Stimulated activated CD4-positive, alpha-beta T cell treated with anti-CD3 and anti-CD28 coated beads, Interleukin-1b, Interleukin-23, amount 100 ng/mL, for 1 hour (primary cell): ENCODE measurements at places on chromosomes 11 and 22.
A peak's percentile ranks its signal among the peaks of the same experiment; 100 is the strongest.

GRCh38 chr22:38901111-38901641 is 29.2 kb upstream of the CBX6 start:
- DNase-seq: no peak

DNA sequence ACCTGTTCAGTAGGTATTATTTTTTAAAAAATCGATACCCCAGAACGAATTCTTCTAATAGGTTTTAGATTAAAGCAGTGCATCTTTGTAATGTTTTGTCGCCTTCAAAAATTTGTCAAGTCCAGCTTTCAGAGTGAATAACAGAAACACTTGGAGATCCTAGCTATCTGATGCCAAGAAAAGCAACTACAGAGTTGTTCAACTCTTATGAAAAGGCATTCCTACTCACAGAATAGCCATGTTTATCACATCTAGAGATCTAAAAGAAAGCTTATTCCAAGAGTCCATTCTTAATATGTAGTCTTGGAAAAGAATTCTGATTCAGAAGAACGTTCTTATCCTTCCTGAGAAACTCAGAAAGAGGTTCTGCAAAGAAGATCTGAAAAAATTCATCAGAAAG is 268.5 kb downstream of the TTC28 start:
- no peak for DNase-seq

- no peak for DNase-seq
Measured at GRCh38 chr11:133552938-133553337, 20.6 kb upstream of the OPCML start.

DNA sequence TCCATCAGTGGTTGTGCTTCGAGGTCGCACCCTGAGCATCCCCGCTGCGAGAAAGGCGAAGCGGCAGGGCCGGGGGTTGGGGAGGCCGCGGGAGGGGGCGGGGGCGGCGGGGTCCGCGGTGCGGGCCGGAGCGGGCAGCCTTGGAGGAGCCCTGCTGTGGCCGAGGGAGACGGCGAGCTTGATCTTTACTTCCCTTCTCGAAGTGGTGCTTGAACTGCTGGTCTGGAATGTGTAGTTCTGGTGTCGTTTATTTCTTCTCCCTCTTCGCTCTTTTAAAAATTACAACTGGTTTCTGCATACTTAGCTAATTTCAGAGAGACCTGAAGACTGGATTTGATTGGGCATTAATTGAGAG is 1.1 kb downstream of the APLP2 start:
- no peak for DNase-seq

- DNase-seq: no peak
Measured at GRCh38 chr11:63920939-63921417, 4.0 kb upstream of the RCOR2 start.

GRCh38 chr11:116840224-116840745 is 2.9 kb upstream of the APOA1 start:
- no peak for DNase-seq

DNA sequence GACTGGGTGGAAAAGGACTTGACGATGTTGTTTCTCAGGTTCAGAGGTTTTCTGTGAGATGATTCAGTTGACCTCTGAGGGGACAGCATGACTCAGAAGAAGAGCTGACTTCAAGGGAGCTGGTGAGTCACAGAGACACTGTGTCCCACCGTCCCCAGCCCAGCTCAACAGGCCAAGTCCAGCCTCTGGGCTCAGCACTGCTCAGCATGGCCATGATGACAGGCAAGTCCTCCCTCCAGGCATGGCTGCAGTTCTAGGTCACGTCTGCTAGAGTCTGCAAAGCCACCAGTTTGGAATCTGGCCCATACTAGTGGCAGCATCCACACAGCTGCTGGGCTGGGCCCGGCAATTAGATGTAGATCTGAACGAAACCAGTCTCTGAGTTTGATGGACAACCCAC is 12.9 kb downstream of the TRIM29 start:
- DNase-seq: no peak

- DNase-seq: no peak
Measured at GRCh38 chr11:28728666-28729065, 620.5 kb downstream of the METTL15 start.

GRCh38 chr22:37953062-37953436 is 352 bp downstream of the C22orf23 start:
- no peak for DNase-seq

- no peak for DNase-seq
Measured at GRCh38 chr11:12239804-12240371, 129.5 kb downstream of the MICAL2 start.

DNA sequence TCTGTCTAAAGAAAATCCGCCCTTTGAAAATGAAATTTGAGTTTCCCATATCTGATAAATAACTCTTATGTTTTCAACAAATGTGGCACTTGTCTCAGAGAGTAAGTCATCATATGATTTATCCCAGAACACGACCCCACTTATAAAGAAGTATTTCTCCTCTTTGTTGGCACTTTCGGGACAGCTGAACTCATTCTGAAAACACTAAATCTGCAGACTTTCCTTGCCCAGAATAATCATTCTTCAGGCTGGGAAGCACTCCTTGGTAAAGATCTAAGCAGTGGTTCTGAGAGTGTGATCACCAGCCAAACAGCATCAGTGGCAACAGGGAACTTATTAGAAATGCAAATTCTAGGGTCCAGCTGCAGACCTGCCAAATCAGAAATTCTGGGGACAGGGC is 532.2 kb upstream of the API5 start:
- DNase-seq: no peak

DNA sequence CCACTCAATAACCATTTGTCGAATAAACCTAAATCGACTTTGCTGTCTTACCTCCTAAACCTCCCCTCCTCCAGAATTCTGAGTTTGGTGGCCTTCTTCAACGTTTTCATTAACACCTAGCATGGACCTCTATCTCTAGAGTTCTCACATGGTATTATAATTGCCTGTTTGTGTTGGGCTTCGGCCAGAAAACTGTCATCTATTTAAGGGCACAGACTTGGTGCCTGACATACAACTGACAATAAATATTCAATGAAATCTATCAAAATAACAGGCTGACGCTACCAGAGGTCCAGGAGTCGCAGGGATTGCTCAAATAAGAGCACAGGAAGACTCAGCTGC is 687 bp downstream of the ALKBH8 start:
- no peak for DNase-seq

- DNase-seq: no peak
Measured at GRCh38 chr11:64687204-64687603, 35.8 kb downstream of the NRXN2 start.

GRCh38 chr22:49636649-49637048 is 191.0 kb downstream of the BRD1 start:
- no peak for DNase-seq

- no peak for DNase-seq
Measured at GRCh38 chr11:69491071-69492031, 9.9 kb downstream of the LINC01488 start.

DNA sequence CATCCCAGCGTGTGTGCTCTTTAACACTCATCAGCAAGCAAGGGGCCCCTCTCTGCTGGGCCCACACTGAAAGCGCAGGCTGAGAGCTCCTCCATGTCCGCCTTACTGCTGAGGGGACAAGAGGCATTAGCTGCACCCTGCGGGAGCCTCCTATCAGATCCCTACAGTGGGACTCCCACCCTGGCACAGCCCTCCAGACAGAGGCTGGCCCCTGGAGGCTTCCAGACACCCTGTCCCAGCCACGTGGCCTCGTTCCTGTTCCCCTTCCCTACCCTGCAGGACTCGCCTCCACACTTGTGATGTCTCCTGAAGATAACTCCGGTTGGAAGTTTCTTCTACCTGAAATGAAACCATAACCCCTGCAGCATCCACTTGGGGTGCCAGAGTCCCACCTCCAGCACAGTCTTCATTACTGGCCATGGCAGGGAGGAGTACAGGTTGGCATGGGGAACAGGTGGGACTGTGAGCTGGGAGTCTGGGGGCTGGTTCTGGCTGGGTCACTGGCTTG is 5.0 kb upstream of the SH3BP1 start:
- DNase-seq: no peak

DNA sequence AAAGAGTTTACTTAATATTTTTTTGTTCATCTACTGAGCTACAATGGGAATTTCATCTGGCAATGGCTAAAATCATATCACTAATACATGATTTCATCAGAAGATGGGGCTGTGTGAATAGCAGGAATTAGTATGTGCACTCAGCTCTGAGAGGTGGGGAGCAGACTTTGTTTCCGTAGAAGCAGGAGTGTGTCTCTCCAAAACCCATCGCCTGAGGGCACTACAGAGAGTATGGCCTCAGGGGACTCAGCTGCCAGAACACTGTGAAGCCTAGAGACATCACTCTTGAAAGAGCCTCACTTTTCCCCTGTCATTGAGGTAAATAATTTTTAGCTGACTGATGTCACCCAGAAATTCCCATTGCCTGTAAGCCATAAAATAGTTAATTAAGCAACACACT is 261.4 kb upstream of the ISX start:
- DNase-seq: no peak

- no peak for DNase-seq
Measured at GRCh38 chr11:32316232-32316631, 119.1 kb downstream of the WT1 start.

- no peak for DNase-seq
Measured at GRCh38 chr11:47524291-47524874, 28.5 kb downstream of the CELF1 start.

GRCh38 chr11:15288863-15289262 is 174.1 kb downstream of the INSC start:
- no peak for DNase-seq

GRCh38 chr11:135002236-135002635 is 590.2 kb upstream of the B3GAT1 start:
- no peak for DNase-seq

DNA sequence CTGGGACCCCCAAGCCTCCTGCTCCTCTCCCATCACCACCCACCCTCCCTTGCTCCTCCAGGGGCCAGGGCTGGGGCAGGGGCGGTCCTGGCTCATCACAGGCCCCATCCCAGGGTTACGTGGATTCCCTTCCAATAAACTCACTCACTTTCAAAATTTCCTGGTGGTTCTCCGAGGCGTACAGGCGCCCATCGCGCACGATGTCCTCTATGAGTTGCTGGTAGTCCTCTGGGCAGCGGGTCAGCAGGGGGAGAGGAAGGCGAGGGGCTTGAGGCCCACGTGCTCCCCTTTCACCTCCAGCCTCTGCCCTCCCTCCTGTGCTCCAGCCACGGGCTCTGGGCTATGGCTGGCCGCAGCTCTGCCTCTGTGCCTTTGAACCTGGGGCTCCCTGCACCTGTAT is 20.5 kb upstream of the TTLL12 start:
- DNase-seq: no peak

- no peak for DNase-seq
Measured at GRCh38 chr22:26417406-26417805, 11.7 kb upstream of the ASPHD2 start.

DNA sequence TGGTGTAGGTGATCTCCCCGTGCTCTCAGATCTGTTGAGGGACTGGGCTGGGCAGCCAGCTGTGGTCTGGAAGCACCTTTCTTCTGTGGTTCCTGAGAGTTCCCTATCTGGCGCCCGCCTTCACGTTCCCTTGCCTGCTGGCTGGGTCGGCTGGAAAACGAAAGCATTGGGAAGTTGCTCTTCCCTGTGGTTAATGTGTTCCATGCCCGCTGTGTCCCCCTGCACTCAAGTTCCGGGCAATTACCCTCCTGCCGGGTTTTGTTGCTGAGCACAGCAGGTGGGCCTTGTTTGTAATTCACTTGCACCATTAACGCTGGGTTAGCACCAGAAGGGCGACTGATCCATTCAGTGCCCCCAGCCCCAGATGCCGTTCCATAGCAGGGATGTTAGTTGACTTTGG is 134.1 kb downstream of the GRIK4 start:
- DNase-seq: no peak

- no peak for DNase-seq
Measured at GRCh38 chr11:125933030-125933813, 12.6 kb upstream of the VSIG10L2 start.

GRCh38 chr11:34380696-34381095 is 22.9 kb upstream of the ABTB2 start:
- no peak for DNase-seq

DNA sequence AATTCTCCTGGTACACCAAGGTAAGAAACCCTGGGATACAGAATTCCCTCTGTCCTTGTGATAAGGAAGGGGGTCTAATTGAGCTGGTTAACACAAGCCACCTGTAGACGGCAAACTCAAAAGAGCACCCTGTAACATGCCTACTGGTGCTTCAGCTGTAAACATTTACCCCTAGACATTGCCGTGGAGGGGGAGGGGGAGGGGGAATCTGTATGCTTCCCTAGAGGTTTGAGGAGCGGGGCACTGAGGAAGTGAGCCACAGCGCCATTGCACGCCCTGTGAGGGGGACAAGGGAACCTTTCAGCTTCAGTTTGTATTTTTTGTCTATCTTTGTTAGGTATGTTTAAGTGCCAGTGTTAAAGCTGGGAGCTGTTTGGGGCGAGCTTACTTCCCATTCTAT is 99.8 kb downstream of the AASDHPPT start:
- DNase-seq: no peak

- DNase-seq: no peak
Measured at GRCh38 chr11:23585416-23586104, 725.3 kb upstream of the CCDC179 start.

- DNase-seq: no peak
Measured at GRCh38 chr11:27837895-27838563, 137.8 kb upstream of the BDNF start.

DNA sequence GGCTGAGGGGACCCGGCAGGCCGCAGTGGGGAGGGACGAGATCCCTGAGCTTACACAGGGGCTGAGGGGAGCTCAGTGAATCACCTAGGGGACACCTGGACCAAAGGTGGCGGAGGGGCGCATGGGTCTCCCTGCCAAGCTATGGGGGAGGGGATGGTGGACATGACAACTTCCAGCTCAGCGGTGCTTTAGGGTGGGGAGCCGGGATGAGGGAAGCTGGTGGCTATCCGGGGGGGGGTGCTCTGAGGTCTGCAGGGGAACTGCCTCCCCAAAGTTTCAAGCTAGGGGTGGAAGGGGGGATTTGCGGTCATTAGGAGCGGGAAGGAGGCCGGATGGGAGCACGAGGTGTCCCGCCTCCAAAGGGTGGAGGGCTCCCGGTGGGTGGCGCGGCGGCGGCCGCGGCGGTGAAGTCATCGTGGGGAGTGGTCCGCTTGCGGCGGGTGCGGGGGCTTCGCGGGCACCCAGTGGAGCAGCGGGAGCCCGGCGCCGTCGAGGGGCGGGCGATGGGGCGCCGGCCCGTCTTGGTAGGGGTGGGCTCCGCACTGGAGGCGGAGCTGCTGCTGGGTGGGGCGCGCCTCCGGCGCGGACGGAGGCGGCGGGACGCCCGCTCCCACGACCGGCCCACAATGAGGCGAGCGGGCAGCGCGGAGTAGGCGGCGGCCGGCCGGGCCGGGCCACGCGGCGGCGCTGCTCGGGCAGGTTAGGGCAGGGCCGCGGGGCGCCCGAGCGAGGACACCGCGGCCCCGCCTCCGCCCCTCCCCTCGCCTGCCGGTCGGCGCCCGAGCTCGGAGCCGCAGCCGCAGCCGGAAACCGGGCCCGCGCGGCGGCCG is at the start of gene MICALL1:
Gene MICALL1 (plus strand): TSS at position 764 of the 830 bp plus-strand sequence. CDS start 126 bp downstream, outside the sequence.
- DNase-seq: peak; percentile 19

DNA sequence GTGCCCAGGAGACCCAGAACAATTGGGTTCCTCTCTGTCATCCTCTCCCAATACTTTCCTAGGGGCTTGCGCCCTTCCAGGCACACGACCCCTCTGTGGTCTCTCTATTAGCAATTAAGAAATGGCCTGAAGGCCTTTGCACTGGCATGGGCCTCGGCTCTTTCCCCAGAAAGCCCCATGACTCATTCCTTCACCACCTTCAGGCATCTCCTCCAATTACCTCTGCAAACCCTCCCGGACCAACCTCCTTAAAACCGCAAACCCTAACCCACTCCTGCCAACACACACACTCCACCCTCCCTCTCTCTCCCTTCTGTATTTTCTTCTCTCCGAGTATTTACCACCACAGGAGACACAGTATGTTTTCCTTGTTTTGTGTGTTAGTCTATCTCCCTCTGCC is 36.7 kb downstream of the LARGE1 start:
- no peak for DNase-seq

GRCh38 chr22:41927813-41928212 is 1.2 kb upstream of the TNFRSF13C start:
- no peak for DNase-seq
